ENCODE measurements at places on chromosomes 6 and 20.

GRCh38 chr20:46218656-46219055, 89.6 kb downstream of the CDH22 start:
- no peak overlapping the region for H3K4me3 ChIP-seq
- no peak for DNase-seq
- no peak overlapping the region for H3K27ac ChIP-seq
- no peaks in the 10 kb centered on the region for H3K36me3 ChIP-seq
- H3K4me1 ChIP-seq: peaks cover 7% of the 10 kb centered on the region
- peaks cover 6% of the 10 kb centered on the region for H3K27me3 ChIP-seq

GRCh38 chr20:1185316-1185741, 548 bp upstream of the TMEM74B start:
- no peaks in the 10 kb centered on the region for H3K36me3 ChIP-seq
- H3K27ac ChIP-seq: no peak overlapping the region
- peak; percentile 47 for DNase-seq
- peaks cover 23% of the 10 kb centered on the region for H3K4me1 ChIP-seq
- peaks cover 16% of the 10 kb centered on the region for H3K27me3 ChIP-seq

DNA sequence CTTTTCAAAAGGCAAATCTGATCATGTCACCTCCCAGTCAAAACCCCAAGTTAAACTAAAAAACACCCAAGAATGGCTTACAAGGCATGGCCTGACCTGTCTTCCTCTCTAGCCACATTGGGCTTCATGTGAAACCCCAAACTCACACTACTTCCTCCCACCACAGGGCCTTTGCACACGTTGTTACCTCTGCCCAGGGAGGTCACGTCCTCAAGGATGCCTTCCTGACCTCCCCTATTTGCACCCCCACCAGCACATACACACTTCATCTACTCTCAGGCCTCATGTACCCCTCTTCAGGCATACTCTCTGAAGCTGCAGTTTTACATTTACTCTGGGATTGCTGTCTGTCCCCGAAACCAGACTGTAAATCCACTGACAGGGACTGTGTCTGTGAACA, 6.1 kb downstream of the EZR start:
- DNase-seq: no peak
- peaks cover 47% of the 10 kb centered on the region for H3K4me1 ChIP-seq
- H3K27me3 ChIP-seq: no peaks in the 10 kb centered on the region

- no peaks in the 10 kb centered on the region for H3K36me3 ChIP-seq
- H3K27ac ChIP-seq: no peak overlapping the region
- DNase-seq: no peak
- H3K27me3 ChIP-seq: no peaks in the 10 kb centered on the region
- H3K4me3 ChIP-seq: no peak overlapping the region
- H3K4me1 ChIP-seq: no peaks in the 10 kb centered on the region
Measured at GRCh38 chr6:126432564-126432963, 92.6 kb downstream of the CENPW start.

DNA sequence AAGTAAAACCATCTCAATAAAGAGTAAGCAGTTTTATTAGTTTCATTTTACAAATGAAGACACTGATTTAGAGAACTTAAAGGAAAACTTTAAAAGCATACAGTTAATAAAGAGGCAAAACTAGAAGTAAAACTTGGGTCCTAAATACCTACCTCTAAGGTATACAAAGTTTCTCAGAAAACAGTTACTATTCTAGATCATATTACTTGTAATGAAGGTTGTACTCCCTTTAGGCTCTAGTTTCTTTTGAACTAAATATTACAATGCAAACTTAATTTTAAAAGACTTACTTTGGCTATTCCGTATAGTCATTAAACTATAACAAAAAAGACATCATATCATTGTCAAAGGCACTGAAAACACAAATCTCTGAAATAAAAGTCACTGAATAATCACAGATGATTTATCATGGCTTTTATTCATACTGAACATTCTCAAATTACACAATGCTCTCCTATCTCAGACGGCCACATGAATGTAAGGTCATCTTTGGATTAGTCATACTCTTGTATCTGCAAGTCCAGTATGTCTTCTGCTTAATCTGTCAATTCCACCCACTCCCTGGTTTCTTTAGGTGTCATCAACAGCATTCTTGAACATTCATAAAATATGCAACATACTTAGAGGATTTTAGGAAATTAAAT, 361.6 kb upstream of the RUNX2 start:
- H3K27me3 ChIP-seq: no peaks in the 10 kb centered on the region
- H3K4me3 ChIP-seq: no peak overlapping the region
- H3K27ac ChIP-seq: no peak overlapping the region
- H3K36me3 ChIP-seq: no peaks in the 10 kb centered on the region
- H3K4me1 ChIP-seq: no peaks in the 10 kb centered on the region

- H3K27ac ChIP-seq: no peak overlapping the region
- no peaks in the 10 kb centered on the region for H3K36me3 ChIP-seq
- no peak for DNase-seq
- no peak overlapping the region for H3K4me3 ChIP-seq
- H3K4me1 ChIP-seq: no peaks in the 10 kb centered on the region
Measured at GRCh38 chr6:166365806-166366205, 16.9 kb downstream of the MPC1 start.

DNA sequence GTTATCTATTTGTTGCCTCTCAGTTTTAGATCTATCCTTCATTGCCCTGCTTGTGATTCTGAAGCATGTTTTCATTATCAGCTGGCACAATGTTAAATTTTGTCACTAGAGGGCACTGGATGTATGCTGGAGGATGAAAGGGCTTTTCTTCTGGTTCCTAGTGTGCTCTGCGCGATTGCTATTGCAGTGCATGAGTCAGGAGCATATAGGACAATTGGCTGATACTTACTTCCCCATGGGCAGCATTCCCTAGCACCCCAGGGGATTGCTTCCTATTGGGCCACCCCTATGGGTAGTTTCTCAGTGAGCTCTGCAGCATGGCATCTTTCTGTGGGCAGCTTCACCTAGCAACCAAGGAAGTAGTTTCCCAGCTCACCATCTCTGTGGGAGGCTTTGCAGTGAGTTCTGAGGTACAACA, 280.3 kb upstream of the SYNCRIP start:
- peak; percentile 83 for DNase-seq
- H3K27ac ChIP-seq: no peak overlapping the region
- no peaks in the 10 kb centered on the region for H3K36me3 ChIP-seq
- H3K4me1 ChIP-seq: no peaks in the 10 kb centered on the region
- no peaks in the 10 kb centered on the region for H3K27me3 ChIP-seq

DNA sequence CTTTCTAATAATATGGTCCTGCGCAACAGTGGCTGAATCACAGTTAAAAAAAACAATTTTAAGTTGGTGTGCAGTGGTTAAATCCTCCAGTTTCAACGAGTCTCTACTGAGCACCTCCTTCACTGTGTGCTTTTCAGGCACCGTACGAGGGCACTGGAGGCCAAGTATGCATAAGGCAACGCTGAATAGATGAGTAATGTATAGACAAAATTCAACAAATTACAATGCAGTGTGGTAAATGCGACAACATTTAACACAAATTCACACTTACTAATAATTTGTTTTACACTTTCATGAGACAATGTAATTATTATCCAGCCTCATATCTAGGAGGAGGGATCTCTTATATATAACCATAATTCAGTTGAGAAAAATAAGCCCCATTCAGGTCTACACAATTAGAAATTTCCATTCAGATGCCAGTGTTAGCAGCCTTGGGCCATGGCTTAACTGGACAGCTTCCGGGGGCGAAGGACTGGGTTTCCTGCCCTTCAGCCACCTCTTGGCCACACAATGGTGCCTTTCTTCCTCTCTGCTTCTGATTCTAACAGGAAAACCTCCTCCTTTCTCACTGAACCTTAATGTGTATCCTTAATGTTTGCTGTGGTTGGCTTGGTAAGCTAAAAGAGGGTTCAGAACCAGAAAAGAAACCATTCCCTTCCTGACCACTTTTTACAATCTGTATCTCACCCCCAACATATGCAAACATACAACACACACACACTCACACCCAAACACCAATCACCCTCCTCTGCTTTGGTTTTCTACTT, 51.9 kb downstream of the B4GALT5 start:
- no peaks in the 10 kb centered on the region for H3K27me3 ChIP-seq
- no peak overlapping the region for H3K4me3 ChIP-seq
- no peak overlapping the region for H3K27ac ChIP-seq
- peaks cover 16% of the 10 kb centered on the region for H3K4me1 ChIP-seq

- no peaks in the 10 kb centered on the region for H3K36me3 ChIP-seq
- no peak overlapping the region for H3K27ac ChIP-seq
- H3K27me3 ChIP-seq: peaks cover 37% of the 10 kb centered on the region
- no peak for DNase-seq
- H3K4me1 ChIP-seq: peaks cover 9% of the 10 kb centered on the region
Measured at GRCh38 chr20:49482173-49482572, 295 bp downstream of the KCNB1 start.

DNA sequence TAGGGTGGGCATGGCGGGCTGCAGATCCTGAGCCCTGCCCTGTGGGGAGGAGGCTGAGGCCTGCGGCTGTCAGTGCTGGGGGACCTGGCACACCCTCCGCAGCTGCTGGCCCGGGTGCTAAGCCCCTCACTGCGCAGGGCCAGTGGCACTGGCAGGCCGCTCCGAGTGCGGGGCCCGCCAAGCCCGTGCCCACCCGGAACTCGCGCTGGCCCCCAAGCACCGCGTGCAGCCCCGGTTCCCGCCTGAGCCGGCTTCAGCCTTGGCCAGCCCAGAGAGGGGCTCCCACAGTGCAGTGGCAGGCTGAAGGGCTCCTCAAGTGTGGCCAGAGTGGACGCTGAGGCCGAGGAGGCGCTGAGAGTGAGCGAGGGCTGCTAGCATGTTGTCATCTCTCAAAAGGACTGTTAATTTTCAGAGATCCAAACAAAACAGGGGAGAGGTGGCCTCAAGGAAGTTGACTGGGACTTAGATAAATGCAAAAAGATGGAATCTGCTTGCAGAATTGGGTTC, 74.5 kb upstream of the RBM24 start:
- no peaks in the 10 kb centered on the region for H3K36me3 ChIP-seq
- H3K4me3 ChIP-seq: no peak overlapping the region
- H3K27me3 ChIP-seq: no peaks in the 10 kb centered on the region
- DNase-seq: no peak
- H3K27ac ChIP-seq: no peak overlapping the region
- no peaks in the 10 kb centered on the region for H3K4me1 ChIP-seq

- H3K4me1 ChIP-seq: no peaks in the 10 kb centered on the region
- no peaks in the 10 kb centered on the region for H3K36me3 ChIP-seq
- H3K27ac ChIP-seq: no peak overlapping the region
Measured at GRCh38 chr6:107556082-107556481, 66.2 kb downstream of the SOBP start.

GRCh38 chr20:40948465-40949267, 80.0 kb upstream of the TOP1 start:
- H3K4me1 ChIP-seq: no peaks in the 10 kb centered on the region
- no peak overlapping the region for H3K4me3 ChIP-seq
- H3K27me3 ChIP-seq: peaks cover 3% of the 10 kb centered on the region
- H3K27ac ChIP-seq: no peak overlapping the region
- H3K36me3 ChIP-seq: no peaks in the 10 kb centered on the region

DNA sequence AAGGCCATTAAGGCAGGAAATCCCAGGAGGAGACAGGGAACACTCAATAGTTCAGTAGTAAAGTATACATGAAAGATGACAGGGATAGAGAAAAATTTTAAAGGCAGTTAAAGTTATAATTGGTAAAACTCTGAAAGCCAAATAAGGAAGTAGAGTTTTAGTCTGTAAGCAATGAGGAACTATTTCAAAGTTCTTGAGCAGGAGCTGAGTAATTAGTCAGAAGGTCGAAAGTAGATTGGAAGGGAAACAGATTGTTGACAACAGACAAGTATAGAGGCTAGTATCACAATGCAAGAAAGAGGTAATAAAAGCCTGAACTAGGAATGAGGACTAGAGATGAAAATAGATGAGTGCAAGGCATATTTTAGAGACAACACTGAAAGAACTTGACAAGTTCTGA, 150.3 kb downstream of the CDK19 start:
- no peaks in the 10 kb centered on the region for H3K27me3 ChIP-seq
- no peak for DNase-seq
- no peak overlapping the region for H3K4me3 ChIP-seq
- H3K27ac ChIP-seq: peak overlapping the region; percentile 54
- no peaks in the 10 kb centered on the region for H3K36me3 ChIP-seq

DNA sequence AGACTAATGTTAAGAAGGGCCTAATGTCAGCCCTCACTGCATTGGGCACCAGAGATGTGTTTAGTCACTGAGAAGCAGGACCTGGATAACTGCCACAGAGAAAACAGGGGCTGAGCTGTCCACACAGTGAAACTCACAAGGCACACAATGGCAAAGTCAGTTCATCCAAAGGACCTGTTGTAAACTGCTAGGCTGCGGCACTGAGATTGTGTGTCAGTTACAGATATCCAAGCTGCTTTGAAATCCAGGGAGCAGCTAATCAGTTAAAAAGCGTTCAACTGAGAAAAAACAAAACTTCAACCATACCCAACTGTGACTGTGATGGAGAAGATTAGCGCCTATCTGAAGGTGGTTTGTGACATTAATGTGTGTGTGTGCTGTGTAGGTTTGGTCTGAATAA, 27.8 kb upstream of the TMEM14A start:
- no peaks in the 10 kb centered on the region for H3K36me3 ChIP-seq
- H3K27ac ChIP-seq: no peak overlapping the region
- no peak overlapping the region for H3K4me3 ChIP-seq
- no peaks in the 10 kb centered on the region for H3K27me3 ChIP-seq
- no peak for DNase-seq

DNA sequence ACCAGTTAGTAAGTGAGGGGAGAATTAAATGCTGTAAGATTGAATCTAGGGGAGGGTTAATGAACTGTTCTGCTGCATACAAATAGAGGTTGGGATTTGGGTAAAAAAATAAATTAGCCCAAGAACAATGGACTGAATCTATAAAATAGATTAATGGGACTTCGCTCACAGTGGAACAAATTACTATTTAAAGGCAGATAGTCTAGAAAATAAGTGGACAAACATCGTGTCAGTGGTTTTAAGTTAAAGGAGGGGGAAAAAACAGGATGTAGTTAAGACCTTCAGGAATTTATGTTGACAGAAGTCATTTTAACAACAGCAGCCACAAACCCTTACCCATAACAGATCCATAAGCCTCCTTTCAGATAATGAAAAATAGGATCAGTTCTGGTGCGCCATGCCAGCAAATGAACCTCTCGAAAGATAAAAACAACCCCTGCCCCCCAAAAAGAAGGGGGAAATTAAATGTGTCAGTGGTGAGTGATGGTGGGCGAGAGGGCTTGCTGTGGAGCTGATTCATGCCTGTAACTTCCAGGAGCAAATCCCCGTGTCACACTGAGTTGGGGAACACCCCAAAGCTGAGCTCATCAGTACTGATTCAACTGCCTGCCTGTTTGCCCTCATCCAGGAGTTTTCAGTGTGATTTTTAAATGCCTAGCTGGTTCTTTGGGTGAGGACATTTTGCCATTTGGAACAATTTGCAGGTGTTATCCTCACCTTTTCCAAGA, 86.8 kb downstream of the PPP1R14C start:
- no peaks in the 10 kb centered on the region for H3K36me3 ChIP-seq
- H3K27ac ChIP-seq: no peak overlapping the region
- H3K27me3 ChIP-seq: no peaks in the 10 kb centered on the region
- DNase-seq: no peak

- H3K27ac ChIP-seq: peak overlapping the region; percentile 81
- no peaks in the 10 kb centered on the region for H3K36me3 ChIP-seq
- no peak for DNase-seq
- H3K4me3 ChIP-seq: no peak overlapping the region
- H3K4me1 ChIP-seq: peaks cover 22% of the 10 kb centered on the region
Measured at GRCh38 chr6:33628401-33628964, 7.4 kb downstream of the ITPR3 start.
